AG08395 (cell line): ENCODE measurements at places on chromosomes 7 and 10.

GRCh38 chr7:24457219-24457558 is 116.1 kb upstream of the PALS2 start:
- no peak for DNase-seq

- no peak for DNase-seq
These were observed 45.6 kb upstream of the LRRC4 start for GRCh38 chr7:128076796-128077271.

- DNase-seq, result no peak
These were observed 246.8 kb downstream of the CELF2 start for GRCh38 chr10:11264296-11265048.

GRCh38 chr10:35217455-35217854 is 90.8 kb downstream of the CREM start:
- DNase-seq, result no peak

- DNase-seq, result peak; percentile 82
These were observed 171.4 kb downstream of the ST7 start for GRCh38 chr7:117124591-117125220.

DNA sequence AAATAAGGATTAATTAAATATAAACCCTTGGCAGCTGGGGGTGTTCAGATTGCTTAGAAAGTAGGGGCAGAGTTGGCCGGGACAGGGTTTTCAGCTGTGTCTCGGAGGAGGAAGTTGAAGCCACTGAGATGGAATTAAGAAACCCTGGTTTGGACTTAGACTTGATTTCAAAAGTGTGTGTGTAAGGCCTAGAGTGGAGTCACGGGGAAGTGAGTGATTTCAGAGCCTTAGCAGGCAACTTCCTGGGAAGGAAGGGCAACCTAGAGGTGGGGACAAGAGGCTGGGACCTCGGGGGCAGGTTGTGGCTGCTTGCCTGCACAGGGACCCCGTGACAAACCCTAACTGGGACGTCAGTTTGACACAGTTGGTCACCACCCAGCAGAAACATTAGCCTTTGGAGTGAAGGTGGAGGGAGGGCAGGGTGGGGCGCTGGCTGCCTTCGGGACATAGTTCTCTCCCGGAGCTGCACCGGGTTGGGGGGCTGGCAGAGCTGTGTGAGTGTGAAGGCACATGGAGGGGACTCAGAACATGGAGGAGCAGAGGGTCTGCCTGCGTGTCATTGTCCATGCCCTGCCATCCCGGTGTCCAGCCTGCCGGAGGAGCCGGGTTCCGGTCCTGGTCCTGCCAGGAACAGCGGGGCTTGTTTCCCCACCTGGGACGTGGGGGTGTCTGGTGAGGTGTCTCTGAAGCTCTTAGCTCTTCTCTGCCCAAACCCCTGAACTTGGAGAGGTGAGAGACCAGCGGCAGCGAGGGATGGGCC is 1.8 kb downstream of the BRI3 start:
- DNase-seq, result peak; percentile 38

DNA sequence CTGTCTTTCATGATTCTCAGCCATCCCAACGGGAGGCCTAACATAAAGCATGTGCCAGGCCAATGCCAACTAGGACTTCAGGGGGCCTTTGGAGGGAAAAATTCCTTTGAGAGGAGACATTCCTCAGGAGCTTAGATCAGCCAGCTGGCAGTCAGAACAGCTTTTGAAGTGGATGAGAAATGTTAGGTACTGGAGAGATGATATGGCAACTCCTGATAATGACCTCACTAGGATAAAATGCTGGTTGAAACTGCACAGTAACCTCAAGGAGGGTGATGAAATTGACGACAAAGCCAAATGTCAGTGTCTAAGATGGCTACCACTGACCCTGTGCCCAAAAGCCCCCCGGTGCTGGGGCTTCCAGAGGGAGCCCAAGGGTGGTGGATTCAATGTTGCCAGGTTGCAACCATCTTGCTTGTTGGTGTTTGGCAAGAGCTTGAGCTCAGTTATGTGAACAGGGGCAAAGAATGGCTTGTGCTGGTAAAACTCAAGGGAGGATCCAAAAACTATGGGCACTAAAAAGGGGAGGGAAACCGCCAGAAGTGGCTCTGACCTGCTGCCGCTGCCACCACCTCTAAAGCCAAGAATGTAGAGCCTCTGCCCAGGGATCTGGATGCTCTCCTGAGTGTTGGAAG is 121.2 kb downstream of the UBE2H start:
- DNase-seq, result peak; percentile 88

DNA sequence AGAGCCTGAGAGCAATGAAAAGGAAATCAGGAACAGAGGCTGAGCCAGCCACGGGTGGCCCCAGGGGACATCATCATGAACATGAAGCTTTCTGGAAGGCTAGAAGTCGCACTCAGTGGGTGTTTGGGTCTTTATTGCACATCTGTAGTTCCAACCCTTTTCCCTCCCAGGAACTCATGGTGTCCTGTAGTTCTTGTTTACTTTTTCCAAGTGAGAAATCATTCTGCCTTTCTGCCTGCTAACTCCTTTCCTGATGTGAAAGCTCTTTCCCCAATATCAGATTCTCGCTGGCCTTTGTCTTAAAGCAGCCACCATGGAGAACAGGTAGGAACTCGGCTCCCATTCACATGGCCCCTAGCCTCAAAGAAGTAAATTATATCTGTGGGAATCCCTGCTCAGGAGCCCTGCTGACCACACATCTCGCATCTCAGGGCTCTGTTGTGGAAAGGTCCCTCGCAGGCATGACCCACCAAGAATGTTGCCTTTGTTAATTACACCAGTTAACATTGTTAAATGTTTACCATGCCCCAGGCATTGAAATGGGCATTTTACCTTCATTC is 542.7 kb downstream of the TNS3 start:
- no peak for DNase-seq

- no peak for DNase-seq
These were observed 33.9 kb upstream of the ZNF107 start for GRCh38 chr7:64632029-64632428.

GRCh38 chr7:119937745-119938144 is 335.2 kb upstream of the KCND2 start:
- no peak for DNase-seq

DNA sequence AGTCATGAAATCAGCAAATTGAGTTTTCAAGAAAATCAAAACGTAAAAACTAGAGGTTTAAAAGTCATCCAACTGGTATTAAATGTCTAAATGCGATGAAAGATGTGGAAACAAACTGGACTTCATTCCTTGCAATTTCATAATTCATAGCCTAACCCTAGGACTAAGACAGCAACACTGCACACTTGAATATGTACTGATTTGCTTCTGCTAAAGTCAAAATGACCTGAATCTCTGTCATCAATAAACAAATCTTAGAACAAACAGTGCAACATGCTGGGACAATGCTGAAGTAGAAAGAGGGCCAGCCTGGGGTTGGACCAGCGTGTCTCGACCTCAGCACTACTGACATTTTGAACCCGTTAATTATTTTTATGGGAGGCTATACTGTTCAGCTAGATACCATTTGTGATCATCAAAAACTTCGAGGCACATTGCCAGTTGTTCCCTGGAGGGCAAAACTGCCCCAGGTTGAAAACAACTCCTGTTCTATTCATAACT is 47.1 kb downstream of the MYOF start:
- no peak for DNase-seq

- no peak for DNase-seq
These were observed 50.4 kb upstream of the EBF3 start for GRCh38 chr10:130014263-130015074.

GRCh38 chr10:62354916-62355315 is 19.3 kb upstream of the ZNF365 start:
- DNase-seq, result peak; percentile 24

DNA sequence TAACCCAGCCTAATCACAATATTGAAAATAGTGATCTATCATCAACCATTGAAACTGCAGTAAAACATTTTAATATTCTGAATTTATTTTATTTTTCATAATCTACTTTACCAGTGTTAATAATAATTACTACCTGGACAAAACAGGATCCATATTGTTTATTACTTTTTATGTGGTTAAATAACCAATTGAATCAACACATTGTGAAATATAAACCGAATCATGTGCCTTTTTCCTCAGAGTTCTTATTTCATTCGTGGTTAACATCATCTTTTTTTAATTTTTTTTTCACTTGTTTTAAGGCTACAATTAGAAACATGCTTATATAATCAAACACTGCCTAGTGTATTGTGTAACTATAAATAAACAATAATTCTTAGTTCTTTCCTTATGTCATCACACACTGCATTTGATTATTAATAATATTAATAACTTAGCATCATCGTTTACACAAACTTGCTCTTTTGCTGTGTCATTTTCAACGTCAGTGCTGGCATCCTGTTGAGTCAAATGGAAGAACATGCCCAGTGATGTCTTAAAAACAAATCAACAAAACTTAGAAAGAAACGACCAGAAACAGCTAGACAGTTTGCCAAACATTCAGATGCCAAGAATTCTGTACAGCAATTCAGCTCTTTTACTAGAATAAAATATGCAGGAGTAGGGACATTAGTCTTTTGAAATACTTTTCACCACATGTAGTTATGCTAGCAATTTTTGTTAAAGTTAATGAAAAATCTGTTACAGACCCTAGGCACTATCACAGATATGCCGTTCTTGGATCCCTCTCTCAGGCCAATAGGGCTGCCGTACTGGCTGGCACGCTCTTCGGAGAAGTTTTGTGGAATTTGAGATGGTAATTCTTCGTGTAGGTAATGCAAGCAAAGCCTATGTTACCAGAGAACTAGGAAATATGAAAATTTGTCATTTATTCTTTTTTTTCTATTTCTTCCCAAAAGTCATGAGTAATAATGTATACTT is 330.4 kb upstream of the SEMA3A start:
- peak; percentile 67 for DNase-seq

DNA sequence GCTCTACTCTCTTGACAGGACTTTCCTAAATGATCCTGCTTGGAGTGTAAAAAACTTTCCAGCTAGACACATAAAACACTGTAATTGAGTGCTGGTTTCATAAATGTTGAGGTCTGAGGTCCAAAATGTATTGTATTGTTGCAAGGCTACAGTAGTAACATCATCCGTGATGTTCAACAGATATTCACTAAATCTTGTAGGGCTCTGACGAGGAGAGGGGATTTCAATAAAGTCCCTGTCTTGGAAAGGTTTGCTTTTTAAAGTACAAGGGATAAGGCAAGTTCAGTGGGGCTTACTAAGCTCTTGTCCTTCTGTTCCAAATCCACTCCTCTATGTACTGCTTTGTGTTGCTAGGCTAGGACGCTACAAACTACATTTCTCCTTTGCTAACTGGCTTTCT is 48.9 kb downstream of the FHIP2A start:
- no peak for DNase-seq

DNA sequence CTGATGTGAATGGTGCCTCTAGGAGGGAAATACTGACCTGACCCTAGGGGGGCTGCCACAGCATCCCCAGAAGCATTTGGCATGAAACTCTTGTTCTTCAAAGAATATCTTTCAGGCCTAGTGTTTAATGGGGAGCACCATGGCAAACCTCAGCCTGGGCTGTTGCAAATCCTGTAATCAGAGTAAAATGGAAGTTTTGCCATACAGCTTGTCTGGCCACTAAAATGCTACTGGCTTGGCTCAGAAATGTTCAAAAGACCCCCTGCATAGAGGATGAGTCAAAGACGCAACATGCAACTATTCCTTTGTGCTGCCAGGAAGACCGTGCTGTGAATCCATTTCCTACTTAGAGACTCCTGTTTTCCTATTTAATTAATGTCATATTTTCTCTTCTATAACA is 26.7 kb downstream of the HECW1 start:
- no peak for DNase-seq

GRCh38 chr7:38368191-38368605 is 94.8 kb upstream of the TARP start:
- peak; percentile 65 for DNase-seq

- no peak for DNase-seq
These were observed 134.4 kb upstream of the AGK start for GRCh38 chr7:141416650-141417270.

- no peak for DNase-seq
These were observed 30.8 kb upstream of the GPR22 start for GRCh38 chr7:107439025-107439424.

DNA sequence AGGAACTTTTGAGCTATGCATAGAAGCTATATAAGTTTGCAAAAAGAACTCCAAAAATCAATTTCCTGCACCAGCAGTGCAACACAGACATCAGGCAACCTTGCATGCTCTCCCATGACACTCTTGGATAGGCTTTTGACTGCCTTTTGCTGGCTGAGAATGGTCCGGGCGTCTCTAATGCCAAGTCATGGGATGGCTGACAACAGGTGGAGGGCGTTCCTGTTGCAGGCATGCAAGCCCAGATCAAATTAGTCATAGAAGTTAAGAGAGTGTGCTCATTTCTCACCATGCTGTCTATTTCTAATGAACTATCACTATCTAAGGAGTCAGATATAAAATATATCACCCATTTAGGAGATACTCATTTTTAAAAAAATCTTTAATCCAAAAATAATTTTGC is 8.4 kb downstream of the PLCE1 start:
- no peak for DNase-seq

- no peak for DNase-seq
These were observed 37.8 kb downstream of the COBL start for GRCh38 chr7:51278797-51279196.

GRCh38 chr10:35699848-35700486 is 57.9 kb upstream of the FZD8 start:
- DNase-seq, result no peak

DNA sequence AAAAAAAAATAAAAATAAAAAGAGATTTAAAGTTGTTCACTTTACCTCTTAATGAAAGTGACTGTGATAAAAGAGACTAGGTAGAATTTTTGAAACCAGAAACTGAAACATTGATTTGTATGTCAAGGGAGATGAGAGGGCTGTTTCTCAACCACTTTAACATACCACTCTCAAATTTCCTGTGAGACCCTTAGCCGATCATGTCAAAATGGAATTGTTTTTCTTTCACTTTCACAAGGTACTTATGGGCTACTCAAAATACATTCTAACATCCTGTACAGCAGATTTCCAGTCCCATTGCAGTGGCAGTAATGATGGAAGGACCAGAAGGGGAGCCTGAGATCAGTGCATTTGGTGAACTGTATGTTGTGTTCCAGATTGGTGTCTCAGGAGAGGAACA is 261.2 kb downstream of the PPP1R3A start:
- DNase-seq, result no peak

GRCh38 chr7:155807789-155808548 is 4.3 kb downstream of the SHH start:
- DNase-seq, result no peak

GRCh38 chr7:154647625-154648024 is 355.3 kb downstream of the PAXIP1 start:
- no peak for DNase-seq

GRCh38 chr10:112208997-112209396 is 25.4 kb upstream of the GPAM start:
- DNase-seq, result peak; percentile 75

- DNase-seq, result no peak
These were observed 156.4 kb upstream of the FGFR2 start for GRCh38 chr10:121754666-121755065.

- DNase-seq, result no peak
These were observed 633.9 kb upstream of the MBL2 start for GRCh38 chr10:53406532-53406931.
